T-helper 22 cell (primary cell): ENCODE measurements at places on chromosomes 13 and 19.

DNA sequence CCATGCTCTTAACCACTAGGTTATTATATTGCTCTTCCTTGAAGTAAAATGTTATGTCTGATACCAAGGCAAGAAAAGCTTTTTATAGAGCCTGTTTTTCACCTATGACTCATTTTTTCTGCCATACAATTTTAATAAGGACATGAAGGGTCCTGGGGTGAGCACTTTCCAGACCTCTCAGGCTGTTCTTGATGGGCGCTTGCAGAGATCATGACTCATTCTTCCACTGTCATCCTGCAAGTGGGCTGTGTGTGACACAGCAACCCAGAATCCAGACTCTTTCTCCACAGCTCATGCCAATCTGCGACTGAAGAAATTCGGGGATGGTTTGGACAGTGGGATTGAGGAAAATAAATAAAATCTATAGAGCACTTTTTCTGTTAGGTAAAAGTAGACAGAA, 506.7 kb upstream of the NBEA start:
- no peak for DNase-seq

- no peak for DNase-seq
Measured at GRCh38 chr13:89279374-89279773, 1608.2 kb downstream of the SLITRK5 start.

GRCh38 chr13:82341116-82341515, 1541.2 kb downstream of the SLITRK1 start:
- DNase-seq = no peak

DNA sequence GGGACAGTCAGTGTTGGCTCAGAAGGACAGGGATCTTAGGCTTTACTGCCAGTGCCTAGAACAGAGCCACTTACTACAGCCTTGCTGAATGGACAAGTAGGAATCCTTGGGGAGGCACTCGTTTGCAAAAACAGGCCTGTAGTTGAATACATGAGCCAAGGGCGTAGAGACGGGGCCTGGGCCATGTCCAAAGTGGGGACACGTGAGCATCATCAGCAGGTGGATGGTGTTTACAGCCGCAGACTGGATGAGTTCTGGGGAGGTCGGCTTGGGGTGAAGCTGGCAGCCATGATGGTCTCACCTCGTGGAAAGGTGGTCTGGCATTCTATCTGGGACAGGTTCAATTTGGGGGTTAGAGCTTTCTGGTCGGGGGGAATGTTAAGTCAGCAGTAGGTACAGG, 17.5 kb downstream of the RYR1 start:
- DNase-seq = no peak

GRCh38 chr13:40996426-40997092, 22.6 kb downstream of the ELF1 start:
- no peak for DNase-seq

GRCh38 chr13:97266332-97266731, 44.2 kb downstream of the MBNL2 start:
- DNase-seq = no peak

DNA sequence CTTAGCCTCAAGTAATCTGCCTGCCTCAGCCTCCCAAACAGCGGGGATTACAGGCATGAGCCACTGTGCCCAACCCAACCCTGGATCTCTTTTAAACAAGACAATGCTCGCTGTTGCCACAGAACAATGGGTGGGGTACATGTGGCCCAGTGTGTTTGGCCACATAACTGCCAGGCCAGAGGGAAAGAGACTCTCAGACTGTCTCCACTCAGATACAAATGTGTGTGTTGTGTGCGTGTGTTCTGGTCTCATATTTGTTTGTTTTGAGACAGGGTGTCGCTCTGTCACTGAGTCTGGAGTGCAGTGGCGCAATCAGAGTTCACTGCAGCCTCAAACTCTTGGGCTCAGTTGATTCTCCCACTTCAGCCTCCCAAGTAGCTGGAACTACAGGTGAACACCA, 25.8 kb downstream of the LDLR start:
- no peak for DNase-seq

- no peak for DNase-seq
Measured at GRCh38 chr19:35720648-35721047, 2.8 kb downstream of the KMT2B start.

DNA sequence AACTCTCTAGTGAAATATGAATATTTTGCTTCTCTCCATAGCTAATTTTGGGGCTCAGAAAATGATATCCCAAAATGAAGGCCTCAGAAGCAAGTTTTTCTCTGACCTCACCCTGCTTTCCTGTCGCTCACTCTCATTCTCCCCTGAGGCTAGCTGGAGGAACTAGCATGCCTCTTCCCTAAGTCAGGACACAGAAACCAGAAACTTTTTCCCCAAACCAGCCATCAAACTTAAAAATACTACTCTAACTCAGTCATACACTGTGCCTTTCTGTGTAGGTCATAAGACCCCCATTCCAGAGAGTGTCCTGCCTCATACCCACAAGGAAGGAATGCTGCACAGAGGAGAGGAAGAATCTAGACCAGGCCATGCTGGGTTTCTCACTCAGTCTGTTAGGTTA, 329.6 kb downstream of the PCDH20 start:
- no peak for DNase-seq

- DNase-seq = no peak
Measured at GRCh38 chr19:16943942-16944625, 55.3 kb downstream of the F2RL3 start.

GRCh38 chr13:40116008-40116407, 460.5 kb downstream of the COG6 start:
- DNase-seq = peak; percentile 44

DNA sequence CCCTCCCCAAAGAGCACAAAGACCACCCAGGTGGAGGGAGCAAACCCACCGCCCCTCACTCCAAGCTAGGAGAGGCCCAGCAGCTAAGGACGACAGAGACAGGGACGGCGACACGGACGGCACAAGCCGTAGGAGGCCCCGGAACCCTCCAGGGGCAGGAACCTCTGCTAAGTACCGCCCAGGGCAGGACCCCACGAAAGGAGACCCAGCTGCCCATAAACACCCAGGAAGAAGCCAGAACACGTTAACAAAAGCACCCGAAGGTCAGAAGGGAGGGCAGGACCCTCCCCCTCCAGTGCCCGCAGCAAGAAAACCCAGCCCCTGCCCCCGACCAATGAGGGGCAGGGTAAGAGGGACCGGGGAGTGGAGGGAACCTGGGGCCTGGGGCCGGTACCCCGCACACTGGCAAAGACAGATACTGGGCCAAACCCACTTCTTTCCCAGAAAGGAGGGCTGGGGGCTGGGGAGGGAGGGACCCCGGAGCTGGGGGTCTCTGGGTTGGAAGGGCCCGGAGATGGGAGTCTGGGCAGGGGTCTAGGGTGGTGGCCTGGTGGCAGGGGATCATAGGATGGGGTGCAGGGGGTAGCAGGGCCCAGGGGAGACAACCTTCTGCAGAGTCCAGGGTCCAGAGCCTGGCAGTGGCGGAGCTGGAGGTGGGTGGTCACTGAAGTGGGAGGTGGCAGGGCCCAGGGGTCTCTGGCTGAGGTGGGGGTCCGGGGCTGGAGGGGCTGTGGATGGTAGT, 2.4 kb downstream of the BTBD2 start:
- DNase-seq = no peak

DNA sequence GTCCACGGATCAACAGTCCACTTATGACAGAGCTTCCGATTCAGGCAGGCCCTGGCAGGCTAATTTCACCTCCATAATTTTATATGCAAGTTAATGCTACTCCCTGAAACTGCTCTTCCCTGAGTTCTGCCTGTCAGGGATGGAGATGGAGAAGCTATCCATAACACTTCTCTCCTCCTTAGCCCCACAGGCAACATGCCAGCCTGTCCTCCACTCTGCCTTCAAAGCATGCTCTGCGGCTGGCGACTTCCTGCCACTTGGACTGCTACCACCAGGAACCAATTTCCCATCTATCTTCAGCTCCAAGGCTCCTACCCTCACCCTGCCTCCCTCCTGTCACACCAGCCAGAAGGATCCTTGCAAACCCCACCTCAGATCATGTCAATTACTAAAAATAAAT, 35.4 kb downstream of the GSX1 start:
- no peak for DNase-seq

- DNase-seq = no peak
Measured at GRCh38 chr19:18634612-18635297, 2.1 kb upstream of the KLHL26 start.
